Lung (tissue), 17 donors: ENCODE measurements at places on chromosomes 6 and 20. TPM values are rescaled to one million over a fixed set of nuclear protein-coding genes. Genes with fewer than 3 reads are reported as not detected.

The RBPJL gene
- total RNA-seq = not detected

The SLC22A2 gene
- not detected for total RNA-seq

The CCDC167 gene
- total RNA-seq = 19.3 TPM

The MAPK13 gene
- total RNA-seq = 29.9 TPM

The COL12A1 gene
- 45.1 TPM for total RNA-seq

GRCh38 chr20:52975029-52975732, 3.0 kb downstream of the TSHZ2 start:
- no peaks in the 10 kb centered on the region for H3K36me3 ChIP-seq
- DNase-seq = peak; percentile 35

- no peaks in the 10 kb centered on the region for H3K36me3 ChIP-seq
- H3K4me1 ChIP-seq = no peaks in the 10 kb centered on the region
- no peak for DNase-seq
- H3K27me3 ChIP-seq = no peaks in the 10 kb centered on the region
- no peak overlapping the region for H3K27ac ChIP-seq
- no peak overlapping the region for H3K4me3 ChIP-seq
These were observed 11.5 kb upstream of the SCP2D1 start for GRCh38 chr20:18802012-18802634.

- no peaks in the 10 kb centered on the region for H3K27me3 ChIP-seq
- no peak overlapping the region for H3K27ac ChIP-seq
- peaks cover 2% of the 10 kb centered on the region for H3K4me1 ChIP-seq
- H3K4me3 ChIP-seq = no peak overlapping the region
These were observed 61.1 kb upstream of the SPDEF start for GRCh38 chr6:34617231-34617630.

GRCh38 chr6:39778581-39779255, 13.5 kb upstream of the DAAM2 start:
- DNase-seq = no peak
- H3K27ac ChIP-seq = no peak overlapping the region
- no peaks in the 10 kb centered on the region for H3K36me3 ChIP-seq
- no peaks in the 10 kb centered on the region for H3K27me3 ChIP-seq
- no peak overlapping the region for H3K4me3 ChIP-seq

DNA sequence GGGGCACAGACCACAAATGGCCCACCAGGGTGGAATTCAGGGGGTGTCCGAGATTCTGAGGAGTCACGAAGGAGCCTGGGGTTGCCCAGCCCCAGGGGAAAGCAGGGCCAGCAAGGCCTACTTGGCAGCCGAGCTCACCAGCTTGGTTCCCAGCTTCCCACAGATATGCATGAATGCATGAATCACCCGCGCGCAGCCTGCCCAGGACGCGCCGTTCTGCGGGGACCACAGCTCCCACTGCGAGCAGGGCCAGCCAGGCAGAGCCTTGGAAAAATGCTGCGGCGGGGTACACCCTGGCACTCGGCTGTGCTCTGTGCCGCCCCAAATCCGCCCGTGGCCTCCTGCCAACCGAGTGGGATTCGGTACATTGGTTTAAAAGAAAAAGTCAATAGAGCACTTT, 211.0 kb downstream of the NFATC2 start:
- H3K36me3 ChIP-seq = no peaks in the 10 kb centered on the region
- no peak overlapping the region for H3K27ac ChIP-seq
- no peak for DNase-seq
- H3K4me1 ChIP-seq = no peaks in the 10 kb centered on the region
- no peak overlapping the region for H3K4me3 ChIP-seq
- H3K27me3 ChIP-seq = no peaks in the 10 kb centered on the region

- H3K27ac ChIP-seq = no peak overlapping the region
- DNase-seq = no peak
- peaks cover 11% of the 10 kb centered on the region for H3K36me3 ChIP-seq
- no peaks in the 10 kb centered on the region for H3K27me3 ChIP-seq
- H3K4me1 ChIP-seq = no peaks in the 10 kb centered on the region
These were observed 64.6 kb downstream of the SCAF8 start for GRCh38 chr6:154797857-154798256.
